ENCODE measurements at places on chromosomes 2 and 18.
A peak's percentile ranks its signal among the peaks of the same experiment; 100 is the strongest.

DNA sequence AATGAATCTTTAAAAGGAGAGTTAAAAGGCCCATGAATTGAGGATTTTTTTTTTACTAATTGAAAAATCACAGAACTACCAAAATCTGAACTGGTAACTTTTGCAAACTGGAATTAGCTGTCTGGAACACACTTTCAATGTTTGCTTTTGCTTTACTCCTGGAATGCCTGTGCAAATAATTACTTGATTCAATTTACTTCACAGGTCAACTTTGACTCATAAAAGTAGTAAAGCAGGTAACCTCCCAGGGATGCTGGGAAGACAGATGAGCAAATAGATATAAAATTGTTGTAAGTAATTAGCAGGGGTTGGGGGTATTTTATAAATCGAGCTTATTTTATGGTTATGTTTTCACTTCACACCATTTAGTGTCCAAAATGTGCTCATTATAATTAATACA lies 398.3 kb upstream of the HNRNPA3 start:
- no peak for DNase-seq

GRCh38 chr2:205495819-205496218 lies 186.5 kb upstream of the NRP2 start:
- no peak for DNase-seq

- DNase-seq = no peak
These were observed 84.7 kb upstream of the LAPTM4A start for GRCh38 chr2:20136149-20136548.

- DNase-seq = no peak
These were observed 468.1 kb upstream of the MYT1L start for GRCh38 chr2:2799151-2799697.

DNA sequence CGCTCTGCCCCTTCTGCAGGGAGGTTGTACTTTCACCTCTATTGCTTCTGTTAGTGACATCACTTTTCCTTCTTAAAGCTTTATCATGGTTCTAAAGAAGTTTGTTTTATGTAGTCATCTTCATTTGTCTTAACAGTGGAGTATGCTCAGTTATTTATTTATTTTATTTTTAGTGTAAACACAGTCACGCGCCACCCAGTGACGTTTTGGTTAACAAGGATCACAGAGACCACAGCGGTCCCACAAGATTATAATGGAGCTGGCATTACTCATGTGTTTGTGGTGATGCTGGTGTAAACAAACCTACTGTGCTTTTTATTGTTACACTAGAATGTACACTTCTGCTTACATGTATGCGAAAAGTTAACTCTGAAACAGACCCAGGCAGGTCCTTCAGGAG lies 89.9 kb downstream of the SOX11 start:
- no peak for DNase-seq

- DNase-seq = no peak
These were observed 66.6 kb downstream of the ZBTB7C start for GRCh38 chr18:48342581-48342980.

- DNase-seq = no peak
These were observed 106.9 kb upstream of the GPC1 start for GRCh38 chr2:240328526-240328925.

GRCh38 chr18:56202678-56203077 lies 435.7 kb downstream of the TXNL1 start:
- no peak for DNase-seq

DNA sequence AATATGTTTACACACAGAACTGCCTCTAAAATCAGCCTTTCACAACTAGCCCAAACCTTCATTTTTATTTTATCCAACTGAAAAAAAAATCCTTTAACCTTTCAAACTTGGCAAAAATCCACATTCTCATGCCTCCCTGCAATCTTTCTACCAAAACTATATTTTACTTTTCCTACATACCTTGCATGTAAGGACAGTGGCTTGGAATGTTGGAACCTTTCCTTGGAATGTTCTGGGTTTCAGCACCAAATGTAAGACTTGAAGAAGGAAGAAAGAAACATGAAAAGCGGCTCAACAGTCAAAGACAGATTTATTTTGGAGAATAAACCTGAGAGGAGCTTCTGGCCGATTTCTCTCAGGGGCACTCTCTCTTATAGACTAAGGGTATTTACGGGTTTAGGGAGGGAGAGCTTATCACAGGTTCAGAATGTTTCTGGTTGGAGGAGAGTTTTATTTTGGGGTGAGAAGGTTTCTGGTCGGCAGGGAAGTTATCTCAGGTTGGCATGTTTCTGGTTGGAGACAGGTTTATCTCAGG lies 79.7 kb downstream of the RRM2 start:
- no peak for DNase-seq

DNA sequence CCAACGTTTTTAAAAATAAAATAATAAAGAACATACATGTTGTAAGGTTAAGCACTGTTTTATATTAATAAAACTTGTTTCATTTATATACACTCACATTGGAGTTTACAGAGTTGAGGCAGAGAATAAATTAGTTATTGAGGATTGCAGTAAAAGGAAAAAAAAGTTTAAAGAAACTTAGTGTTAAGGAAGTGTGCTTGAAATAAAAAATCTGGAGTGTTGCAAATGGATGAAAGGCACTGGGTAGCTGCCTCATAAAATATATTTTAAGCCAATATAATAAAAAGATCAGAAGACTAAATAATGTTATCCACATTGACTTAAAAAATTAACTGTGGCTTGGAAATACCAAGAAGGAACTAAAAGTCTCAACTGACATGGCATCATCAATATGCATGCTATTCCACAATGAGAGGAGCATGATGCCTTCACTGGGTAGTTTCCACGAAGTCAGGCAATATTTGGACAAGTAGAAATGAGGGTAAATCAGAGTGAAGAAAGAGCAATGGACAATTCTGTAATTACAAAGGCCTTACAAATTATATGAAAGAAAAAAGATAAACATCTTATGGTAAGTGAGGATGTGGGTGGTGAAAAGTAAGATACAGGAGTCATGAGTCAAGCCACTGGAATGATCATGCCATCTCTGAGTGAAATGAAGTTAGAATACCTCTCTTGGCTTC lies 2.5 kb downstream of the GALNT3 start:
- DNase-seq = no peak

DNA sequence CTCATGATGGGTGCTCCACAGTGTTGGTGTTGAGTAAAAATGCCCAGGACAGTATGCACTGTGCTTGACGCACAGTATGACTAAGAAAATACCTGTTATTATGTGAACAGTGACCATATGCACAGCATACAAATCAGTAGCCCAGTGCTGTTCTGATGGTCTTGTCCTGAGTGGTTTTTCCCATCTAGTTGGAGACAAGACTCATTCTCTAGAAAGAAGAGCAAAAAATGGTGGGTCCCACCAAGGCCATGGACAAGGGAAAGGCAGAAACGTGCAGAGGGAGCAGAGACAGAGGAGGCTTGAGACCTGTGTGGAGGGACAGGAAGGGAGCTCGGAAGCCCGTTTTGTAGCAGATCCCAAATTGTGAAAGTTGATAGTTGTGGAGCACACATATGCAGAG lies 987 bp upstream of the SMIM21 start:
- no peak for DNase-seq

GRCh38 chr2:152453129-152453911 lies 118.3 kb downstream of the FMNL2 start:
- DNase-seq = no peak

DNA sequence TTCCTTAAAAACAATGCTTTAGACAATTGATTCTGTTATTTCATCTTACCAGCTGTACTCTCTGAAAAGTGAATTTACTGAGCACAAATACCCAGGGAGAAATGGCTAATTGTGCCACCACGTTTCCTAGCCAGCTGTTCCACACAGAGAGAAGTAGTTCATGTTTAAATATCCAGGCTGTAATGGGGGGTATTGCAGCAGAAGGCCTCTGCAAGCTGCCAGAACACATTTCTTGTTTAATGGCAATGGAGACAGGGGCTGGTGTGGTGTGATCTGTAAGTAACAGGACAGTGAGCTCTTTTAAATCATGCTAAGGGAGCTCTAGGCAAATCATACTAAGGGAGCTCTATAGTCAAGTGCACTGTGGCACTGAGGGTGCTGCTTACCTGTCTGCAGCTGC lies 809.2 kb downstream of the CNTNAP5 start:
- no peak for DNase-seq

DNA sequence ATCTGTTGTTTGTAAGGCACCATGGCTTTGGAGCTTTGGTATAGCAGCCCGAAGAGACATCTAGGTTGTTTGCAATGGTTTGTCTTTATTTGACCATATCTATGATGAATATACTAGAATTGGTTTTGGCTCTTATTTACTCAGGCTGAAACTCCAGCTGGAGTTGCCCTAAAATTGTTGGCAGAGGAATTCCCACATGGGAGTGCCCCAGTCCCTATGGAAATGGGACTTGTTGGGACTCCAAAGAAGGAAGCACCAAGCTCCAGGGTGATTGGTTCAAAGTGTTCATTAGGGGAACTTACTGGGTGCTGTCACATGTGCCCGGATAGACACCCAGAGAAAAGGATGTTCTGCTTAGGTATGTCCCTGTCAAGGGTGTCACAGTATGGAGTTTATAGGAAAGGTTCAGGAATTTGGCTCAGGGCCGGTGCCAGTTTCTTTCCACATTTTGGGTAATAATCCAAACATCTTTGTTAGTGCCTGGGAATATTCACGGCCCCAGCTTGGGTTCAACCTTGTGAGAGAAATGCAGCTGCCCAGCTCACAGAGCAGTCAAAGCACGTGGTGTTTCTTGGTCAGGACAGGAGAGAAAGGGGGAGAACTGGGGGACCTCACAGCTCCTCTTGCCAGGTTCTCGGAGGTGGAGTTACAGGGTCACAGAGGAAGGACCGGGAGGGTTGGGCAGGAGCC lies 123.5 kb upstream of the ZSWIM2 start:
- no peak for DNase-seq

- no peak for DNase-seq
These were observed 26.7 kb upstream of the NMUR1 start for GRCh38 chr2:231556981-231557380.

DNA sequence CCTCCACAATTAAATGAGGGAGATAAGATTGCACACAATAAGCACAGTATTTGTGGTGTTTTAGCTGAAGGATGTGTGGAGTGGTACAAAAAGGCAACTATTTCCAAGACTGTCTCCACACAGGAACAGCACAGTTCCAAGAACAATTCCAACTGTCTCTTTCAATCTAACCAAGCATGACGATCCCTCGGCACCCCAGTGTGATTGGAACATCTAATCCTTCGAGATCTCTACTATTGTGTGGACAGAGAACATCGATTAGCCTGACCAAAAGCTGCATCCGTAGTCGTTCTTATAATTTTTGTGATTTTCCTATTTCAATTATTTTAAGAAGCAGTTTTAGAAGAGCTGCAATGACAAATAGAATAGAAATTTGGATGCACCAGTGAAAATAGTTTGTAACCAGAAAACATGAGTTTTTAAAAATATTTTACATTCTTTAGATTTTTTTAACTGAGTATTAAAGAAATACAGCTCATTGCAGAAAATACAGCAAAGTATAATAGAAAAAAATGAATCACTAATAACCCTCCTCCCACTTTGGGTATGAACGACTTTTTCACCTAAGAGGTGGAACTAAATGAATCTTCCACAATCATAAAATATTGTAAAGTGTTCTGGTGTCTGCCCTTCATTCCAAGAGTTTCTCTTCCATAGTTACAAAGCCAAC lies 76.4 kb upstream of the CABLES1 start:
- DNase-seq = no peak

GRCh38 chr2:240383871-240384700 lies 51.4 kb upstream of the GPC1 start:
- DNase-seq = peak; percentile 57

GRCh38 chr2:171346723-171347557 lies 86.8 kb downstream of the METTL8 start:
- no peak for DNase-seq

DNA sequence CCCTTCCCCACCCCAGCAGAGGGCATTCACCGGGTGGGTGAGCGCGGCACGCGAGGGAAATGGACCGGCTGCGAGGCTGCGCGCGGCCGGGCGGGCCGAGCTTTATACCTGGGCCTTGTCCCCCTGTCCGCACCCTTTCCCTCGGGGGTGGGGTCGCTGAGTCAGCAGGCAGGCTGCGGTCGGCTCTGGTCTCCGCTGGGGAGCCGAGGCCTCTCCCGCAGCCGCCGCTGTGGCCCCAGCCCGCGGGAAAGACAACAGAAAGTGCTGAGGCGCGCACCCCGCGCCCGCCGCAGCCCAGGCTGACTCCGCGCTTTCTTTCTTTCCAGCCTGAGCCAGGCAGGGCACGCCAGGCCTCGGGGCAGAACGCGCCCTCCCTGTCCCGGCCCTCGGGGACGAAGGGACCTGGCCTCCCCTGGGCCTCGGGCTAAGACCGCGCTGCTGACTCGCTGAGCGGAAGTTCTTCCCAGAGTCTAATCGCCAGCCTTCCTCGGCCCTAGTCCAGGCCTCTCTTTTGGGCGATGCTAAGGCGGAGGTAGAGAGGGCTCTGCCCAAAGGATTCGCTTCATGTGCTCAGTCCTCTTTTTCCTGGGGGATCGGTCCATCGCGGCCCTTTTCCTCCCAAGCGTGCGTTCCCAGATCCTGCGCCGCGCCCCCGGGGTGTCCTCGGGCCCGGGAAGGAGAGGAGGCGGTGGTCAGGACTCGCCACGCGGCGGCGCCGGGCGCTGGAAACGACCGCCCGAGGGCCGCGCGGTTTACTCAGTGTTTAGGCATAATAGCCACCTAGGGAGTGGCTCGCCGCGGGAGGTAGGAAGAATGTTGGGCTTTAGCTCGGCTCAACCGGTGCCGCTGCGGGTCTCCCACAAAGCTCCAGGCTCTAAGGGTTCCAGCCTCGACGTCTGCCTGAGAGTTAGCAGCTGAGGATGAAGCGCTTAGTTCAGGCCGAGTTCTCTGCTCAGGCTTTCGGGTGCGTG lies at the start of gene CRYBA2:
CRYBA2 (minus strand) TSS at position 78 of the 971 bp plus-strand sequence. CDS start 246 bp downstream, outside the sequence.
- no peak for DNase-seq

GRCh38 chr2:112160283-112161250 lies 22.4 kb downstream of the FBLN7 start:
- peak; percentile 41 for DNase-seq

- no peak for DNase-seq
These were observed 64.3 kb upstream of the RTN4 start for GRCh38 chr2:55114597-55114996.

DNA sequence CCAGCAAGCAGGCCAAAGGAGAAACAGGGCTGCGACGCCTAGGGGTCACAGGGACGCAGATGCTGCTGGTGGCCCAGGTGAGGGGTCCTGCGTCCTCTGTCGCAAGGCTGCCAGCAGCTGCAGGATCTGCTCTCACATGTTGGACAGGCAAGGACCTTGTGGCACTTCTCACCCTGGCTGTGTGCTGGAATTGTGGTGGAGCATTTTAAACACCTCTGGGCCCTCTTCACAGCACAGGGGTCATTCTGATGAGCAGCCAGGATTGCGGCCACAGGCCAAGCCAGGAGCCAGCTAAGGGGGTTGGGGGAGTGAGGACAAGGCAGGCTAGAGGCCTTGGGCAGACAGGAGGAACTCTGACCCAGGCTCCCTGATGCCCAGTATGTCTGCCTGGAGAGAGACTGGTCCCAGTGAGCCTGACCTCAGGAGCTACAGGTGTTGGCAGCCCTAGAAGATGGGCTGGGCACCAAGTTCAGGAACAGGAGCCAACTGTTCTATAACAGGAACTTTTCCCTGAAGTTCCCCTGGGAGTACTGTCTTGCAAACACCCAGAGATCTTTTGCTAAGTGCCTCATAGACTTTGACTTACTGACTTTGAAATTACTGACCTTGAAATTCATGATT lies 40.2 kb downstream of the EFR3B start:
- no peak for DNase-seq

Data from tibial artery (tissue), 4 donors.